NCI-H187 (cell line): ENCODE measurements at places on chromosomes 3 and 15.

DNA sequence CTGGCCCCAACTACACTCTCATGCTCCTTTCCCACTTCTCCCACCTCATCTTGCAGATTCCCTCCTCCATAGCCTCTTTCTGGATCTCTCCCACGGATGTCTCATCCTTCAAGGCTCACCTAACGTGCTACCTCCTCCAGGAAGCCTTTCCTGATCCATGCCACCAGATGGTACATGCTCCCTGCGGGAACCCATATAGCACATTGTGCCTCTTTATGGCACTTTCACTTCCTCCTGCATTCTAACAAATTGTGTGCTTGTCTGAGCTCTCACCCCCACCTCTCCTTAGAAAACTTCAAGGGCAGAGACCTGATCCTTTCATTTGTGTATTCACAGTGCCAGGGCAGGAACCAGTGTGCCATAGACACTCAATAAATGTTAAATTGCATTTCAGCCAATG, 63.0 kb downstream of the HES1 start:
- no peak for DNase-seq

DNA sequence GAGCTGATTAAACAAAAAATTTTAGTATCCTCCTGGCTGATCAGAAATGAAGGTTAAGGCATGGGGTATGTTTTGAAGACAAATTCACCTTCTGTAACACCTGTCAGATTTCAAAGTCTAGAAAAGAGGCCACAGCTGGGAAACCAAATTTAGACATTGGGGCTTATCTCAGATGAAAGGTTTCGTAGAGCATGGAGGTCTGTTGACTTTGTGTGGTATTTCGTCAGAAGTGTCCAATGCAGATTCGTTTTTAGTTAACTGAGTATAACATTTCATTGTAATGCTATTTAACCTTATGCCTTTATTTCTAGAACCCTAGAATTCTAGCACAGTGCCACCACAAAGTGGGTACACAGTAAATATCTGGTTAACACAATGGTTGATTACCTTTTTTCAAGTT, 61.7 kb downstream of the FNDC3B start:
- DNase-seq, result no peak

GRCh38 chr3:187222801-187223200, 25.5 kb downstream of the RTP1 start:
- no peak for DNase-seq

DNA sequence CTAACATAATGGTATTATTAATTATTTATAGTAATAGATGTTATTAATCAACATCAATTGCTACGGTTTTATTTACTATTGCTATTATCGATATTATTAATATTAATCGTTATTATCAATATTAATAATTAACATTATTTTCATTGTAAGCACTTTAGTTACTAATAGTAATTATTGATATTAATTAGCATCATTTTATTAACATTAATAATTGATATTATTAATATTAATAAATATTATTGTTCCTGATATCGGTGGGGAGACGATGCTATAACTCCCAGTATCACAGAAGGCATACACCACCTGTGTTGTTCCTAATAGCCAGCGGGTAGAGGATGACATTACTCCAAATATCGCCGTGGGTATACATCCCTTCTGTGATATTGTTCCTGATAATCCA, 335.5 kb downstream of the MEX3B start:
- DNase-seq, result no peak

GRCh38 chr15:72566973-72567372, 87.5 kb upstream of the GOLGA6B start:
- no peak for DNase-seq

- DNase-seq, result no peak
Observed at GRCh38 chr3:125375950-125376679, 990 bp upstream of the ZNF148 start.

- no peak for DNase-seq
Observed at GRCh38 chr3:140927279-140928069, 14.2 kb upstream of the SLC25A36 start.

- DNase-seq, result peak; percentile 33
Observed at GRCh38 chr15:91224755-91225380, 124.8 kb downstream of the SV2B start.

DNA sequence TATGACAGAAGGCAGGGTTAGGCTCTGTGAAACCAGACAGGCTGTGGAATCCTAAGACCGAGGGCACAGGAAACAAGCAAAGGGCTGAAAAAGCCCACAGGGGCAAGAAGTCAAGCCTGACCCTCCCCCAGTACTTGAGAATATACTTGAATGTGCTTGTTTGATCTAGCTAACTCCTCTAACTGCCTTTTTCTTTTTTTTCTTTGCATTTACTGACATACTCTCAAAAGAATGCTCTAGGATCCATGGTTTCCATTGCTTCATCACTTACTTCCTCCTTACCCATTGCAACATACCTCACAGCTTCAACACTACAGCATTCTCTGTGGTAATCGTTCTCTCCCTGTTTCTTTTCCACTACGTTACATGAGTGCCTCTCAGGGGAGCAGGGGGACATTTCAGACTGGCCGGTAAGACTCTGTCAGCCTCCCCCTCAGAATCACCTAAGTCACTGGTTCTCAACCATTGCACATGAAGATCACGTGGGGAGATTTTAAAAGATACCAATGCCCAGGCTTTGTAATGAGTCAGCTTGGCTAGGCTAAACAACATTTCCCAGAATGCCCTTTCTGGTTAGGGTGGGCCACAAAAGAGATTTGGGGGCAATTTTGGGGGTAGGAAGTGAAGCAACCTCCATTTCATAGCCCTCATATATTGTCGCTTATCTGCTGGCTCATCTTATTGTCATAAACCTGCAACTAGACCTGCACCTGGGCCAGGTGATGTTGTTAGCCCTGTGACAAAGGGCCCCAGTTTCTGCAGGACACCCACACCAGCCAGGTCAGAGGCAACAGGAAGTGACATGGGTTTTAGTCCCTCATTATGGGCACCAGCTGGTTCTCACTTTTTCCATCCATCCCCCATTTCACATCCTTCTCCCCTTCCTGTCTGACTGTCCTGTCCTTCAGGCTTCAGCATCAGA, 24.6 kb upstream of the RSL24D1 start:
- no peak for DNase-seq

DNA sequence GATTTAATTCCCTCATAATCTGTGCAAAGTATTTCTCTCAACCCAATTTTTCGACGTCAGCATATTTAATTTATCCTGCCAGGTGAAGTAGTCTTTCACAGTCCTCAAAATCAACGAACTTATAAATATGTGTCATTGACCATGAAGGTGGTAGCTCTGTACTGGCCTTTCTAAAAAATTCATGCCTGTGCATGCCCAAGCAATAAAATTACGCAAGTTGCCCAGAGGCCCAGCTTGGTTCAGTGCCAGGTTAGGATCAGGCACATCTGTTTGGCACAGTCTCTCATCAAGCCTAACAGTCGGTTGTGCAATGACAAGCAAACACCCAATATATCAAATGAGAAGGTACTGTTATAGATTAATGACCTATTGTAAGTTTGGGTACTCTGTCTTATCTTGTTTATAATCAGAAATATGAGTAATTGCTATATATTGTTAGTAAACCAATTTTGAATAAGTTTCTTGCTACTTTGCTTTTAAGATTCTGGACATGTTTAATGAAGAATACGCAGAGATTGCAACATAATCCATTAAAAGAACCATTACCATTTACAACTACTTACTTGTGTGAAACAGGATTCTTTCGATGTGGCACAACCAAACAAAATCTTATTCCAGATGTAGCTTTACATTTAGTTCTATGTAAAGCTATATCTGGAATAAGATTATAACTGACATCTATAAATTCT, 159.0 kb upstream of the IL12A start:
- no peak for DNase-seq

- no peak for DNase-seq
Observed at GRCh38 chr3:190346541-190346940, 24.3 kb upstream of the CLDN1 start.

- no peak for DNase-seq
Observed at GRCh38 chr3:136753326-136753939, 1.3 kb upstream of the STAG1 start.

- DNase-seq, result no peak
Observed at GRCh38 chr3:179074656-179075055, 3.0 kb upstream of the ZMAT3 start.

- no peak for DNase-seq
Observed at GRCh38 chr3:94258851-94259250, 196.0 kb downstream of the NSUN3 start.

GRCh38 chr15:65194826-65195547, 9.8 kb upstream of the CLPX start:
- DNase-seq, result no peak

DNA sequence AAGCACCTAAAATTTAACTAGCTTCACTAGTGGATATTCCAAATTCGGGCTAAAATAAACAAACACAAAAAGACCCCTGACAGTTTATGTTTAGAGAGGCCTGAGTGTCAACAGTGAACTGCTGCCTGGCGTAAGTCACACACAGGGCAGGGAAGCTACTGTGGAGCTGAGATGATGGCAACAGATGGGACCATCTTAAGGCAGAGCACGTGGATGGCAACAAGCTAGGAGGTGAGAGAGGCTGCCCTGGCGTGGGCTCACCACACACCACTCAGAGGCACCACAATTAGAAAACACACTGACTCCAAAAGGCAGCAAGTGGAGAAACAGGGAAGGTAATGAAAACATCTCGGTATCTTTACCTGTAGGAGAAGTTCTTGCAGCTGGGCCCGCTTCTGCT, 93.3 kb downstream of the ATP1B3 start:
- no peak for DNase-seq

DNA sequence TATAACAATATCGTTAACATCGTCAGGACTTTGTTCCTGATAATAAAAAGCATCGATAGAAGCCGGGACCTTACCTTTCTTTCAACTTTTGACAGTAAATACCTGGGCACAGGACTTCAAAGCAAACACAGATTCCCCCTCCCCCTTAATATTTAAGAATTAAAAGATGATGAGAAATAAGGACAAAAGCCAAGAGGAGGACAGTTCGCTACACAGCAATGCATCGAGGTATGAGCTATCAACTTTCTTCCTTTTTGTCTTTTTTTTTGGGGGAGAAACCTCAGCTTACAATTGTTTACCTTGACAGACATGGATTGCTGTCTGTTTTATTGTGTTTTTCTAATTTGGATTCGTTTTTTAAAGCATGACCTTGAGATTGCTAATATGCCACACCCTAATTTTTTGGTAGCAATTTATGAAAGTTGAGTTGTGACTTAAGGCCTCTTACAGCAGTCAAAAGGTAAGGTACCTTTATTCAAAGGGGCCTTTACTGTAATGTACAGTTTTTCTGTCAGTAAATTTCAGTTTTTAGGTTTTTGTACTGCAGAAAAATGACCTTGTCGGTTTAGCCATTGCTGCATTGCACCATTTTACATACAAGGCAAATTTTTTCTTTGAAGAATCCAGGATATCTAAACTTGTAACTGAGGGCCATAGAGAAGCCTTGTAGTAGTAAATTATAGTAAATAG, 1.1 kb downstream of the CHD2 start:
- peak; percentile 62 for DNase-seq

DNA sequence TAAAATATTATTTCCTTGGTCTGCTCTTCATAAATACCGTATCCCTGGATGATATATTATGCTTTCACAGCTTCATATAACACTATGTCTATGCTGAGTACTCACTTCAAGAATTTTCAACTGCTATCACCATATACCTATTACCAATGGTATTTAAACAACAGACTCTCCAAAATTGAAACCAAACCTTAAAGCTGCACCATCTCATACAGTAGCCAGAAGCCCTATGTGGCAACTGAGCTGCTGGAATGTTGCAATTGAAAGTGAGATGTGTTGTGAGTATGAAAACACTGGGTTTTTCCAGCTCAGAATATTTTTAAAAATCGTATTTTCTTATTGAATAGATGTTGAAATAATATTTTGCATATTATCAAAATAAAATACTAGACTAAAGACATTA, 130.1 kb upstream of the GOLGA6L6 start:
- DNase-seq, result no peak

- DNase-seq, result no peak
Observed at GRCh38 chr15:90126596-90127435, 24.5 kb upstream of the IDH2 start.

DNA sequence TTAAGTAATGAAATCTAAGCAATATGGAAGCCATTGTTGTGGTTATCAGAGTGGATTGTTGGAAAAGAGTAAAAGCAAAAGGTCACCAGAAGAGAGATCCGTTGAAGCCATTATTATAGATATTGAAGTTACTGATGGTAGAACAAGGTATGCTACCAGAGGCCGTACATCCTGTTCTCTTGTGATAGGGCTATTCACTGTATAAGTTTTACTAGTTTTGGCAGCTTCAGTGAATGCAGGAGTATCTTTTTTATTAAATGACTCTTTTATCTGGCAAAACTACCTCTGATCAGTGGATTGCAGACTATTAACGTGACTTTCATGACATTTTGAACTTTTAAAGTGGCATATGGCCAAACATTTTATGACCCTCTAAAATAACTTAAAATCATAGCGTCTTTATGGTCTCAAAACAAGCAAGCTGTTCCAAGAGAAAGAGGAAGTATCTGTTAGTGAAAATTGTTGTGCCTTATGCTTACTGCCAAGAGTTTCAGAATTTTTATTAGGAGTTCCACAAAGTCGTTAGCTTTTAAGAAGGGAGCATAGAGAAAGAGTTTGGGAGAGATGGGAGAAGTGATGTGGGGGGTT, 102.9 kb downstream of the LRRC49 start:
- no peak for DNase-seq

- no peak for DNase-seq
Observed at GRCh38 chr15:74725845-74726773, 781 bp upstream of the CYP1A1 start.

- no peak for DNase-seq
Observed at GRCh38 chr15:32943711-32944110, 225.9 kb downstream of the GREM1 start.

DNA sequence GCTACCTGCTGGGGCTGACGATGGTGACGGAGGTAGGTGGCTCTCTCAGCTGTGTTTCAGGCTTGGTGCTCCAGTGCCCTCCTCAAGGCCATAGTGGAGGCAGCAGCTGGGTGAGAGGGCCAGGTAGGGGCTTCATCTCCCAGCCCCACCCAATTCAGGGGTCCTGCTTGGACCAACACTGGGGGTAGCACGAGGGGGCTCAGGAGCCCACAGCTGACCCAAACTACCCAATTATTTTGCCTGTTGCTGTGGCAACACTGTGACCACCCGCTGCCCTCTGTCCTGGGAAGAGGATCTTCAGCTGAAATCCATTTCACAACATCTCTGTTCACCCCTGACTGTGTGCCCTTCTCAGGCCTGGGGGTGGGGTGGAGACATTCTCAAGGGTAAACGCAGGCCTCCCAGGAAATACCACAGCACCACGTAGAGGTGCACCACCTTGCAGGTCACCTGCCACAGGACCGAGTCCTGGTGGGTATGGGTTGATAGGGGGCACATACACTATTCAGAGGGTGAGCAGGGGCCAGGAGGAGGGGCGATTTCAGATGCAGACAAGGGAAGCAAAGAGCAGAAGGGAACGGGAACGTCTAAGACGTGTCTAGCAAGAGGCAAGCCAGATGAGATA, 62.7 kb downstream of the GRIP2 start:
- DNase-seq, result no peak

GRCh38 chr3:13521309-13521708, 27.6 kb upstream of the FBLN2 start:
- DNase-seq, result no peak

GRCh38 chr15:39787479-39787878, 4.8 kb upstream of the FSIP1 start:
- DNase-seq, result no peak

GRCh38 chr3:180624714-180625113, 22.8 kb downstream of the TTC14 start:
- no peak for DNase-seq

- no peak for DNase-seq
Observed at GRCh38 chr3:11545186-11545851, 98.4 kb downstream of the VGLL4 start.

GRCh38 chr3:158649791-158650190, 5.5 kb downstream of the GFM1 start:
- DNase-seq, result no peak

GRCh38 chr3:102079809-102080197, 230.5 kb downstream of the NFKBIZ start:
- DNase-seq, result no peak
